ENCODE measurements at places on chromosomes 1 and 21. TPM values are rescaled to one million over a fixed set of nuclear protein-coding genes. Genes with fewer than 3 reads are reported as not detected.

Gene CHRM3
- 43.7 TPM for total RNA-seq

Gene TMEM200B
- 0.33 TPM for total RNA-seq

Gene STX12
- 35.6 TPM for total RNA-seq

Gene RGSL1
- not detected for total RNA-seq

Gene BTBD19
- total RNA-seq: 2.3 TPM

Data from mammary epithelial cell (primary cell).